ENCODE measurements at places on chromosomes 1 and 21.

DNA sequence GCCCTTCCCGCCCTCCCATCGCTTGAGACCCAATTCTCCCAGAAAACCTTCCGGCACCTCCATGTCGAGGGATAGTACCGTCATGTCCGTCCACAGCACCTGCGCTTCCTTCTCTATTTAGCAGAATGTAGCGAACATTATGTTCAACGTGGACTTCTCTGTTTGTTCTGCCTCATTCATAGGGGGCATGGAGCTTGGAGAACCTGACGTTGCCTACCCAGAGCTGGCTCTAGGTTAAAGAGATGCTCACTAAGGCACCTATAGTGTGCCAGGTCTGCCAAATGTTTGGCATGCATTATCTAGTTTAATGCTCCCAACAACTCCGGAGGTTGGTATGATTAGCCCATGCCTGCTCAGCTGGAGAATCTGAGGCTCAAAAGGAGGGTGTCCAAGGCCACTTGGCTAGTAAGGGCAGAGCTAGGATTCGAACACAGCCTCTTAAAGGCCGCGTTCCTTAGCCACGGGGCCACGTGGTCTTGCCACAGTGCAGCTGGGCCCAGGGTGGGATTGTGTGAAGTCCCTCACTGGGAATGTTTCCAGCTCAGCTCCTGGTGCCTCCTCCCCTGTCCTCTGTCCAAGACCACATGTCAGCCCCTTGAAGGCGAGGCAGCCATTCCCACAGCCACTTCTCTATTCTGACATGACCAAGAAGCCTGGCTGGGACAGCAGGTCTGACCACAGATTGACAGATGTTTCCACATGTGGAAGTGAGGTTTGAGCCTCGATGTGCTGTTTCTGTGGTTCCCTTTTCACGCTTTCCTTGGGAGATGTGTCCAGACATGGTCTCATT, 57.8 kb downstream of the RUNX3 start:
- DNase-seq, result no peak

DNA sequence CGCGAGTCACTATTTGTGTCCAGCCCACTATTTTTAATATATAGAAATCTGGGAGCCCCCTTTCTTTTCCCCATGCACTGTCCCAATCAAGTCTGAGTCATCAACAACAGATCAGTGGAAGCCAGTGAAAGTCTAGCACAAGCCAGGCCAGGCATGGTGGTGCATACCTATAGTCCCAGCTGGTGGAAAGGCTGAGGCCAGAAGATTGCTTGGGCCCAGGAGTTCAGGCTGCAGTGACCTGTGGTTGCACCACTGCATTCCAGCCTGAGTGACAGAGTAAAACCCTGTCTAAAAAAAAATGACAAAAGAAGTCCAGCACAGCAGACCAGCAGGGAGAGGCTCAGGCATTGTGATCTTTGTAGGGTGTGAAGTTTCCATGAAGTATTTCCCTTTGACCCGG, 9.0 kb upstream of the RPL5 start:
- no peak for DNase-seq

DNA sequence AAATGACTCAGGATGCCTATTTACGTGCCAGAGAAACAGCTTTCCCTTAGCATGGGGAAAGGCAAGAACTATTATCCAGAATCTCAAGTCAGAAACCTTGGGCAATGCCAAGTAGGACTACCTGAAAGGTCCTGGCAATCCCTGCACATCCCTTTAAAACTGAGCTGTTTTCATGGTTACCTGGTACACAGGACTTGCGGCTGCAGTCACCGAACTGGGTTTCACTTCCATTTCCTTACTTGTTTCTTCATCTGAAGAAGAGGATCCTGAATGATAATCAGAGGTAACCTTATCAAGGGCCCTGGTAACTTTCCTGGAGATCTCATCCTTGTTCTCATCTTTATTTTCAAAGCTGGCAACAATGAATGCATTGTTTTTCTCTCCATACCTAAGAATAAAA, 14.3 kb downstream of the BTG3 start:
- no peak for DNase-seq

GRCh38 chr1:54004481-54005049, 13.4 kb downstream of the LDLRAD1 start:
- DNase-seq, result no peak

- DNase-seq, result no peak
These were observed 97.3 kb upstream of the HMCN1 start for GRCh38 chr1:185636848-185637247.

Data from LoVo (cell line).